ENCODE measurements at places on chromosomes 4 and X. TPM values are rescaled to one million over a fixed set of nuclear protein-coding genes. Genes with fewer than 3 reads are reported as not detected.

DNA sequence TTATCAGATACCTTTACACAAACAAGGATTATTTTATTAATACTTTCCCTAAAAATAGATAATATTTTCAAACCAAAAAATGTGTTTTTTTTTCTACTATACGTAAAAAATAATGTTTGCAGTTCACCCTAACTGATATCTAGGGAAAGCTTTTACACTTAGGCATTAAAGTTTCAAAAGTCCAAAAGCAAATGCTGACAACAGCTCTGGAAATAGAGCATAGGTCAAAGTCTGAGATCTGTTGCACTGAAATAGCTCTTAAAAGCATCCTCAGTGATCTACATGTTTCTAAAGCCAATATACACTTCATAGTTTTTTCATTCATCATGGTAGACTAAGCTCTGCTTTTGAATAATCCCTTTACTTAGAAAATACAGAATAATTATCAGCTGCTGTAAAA is 222.8 kb downstream of the TRAM1L1 start:
- no peak for DNase-seq
- no peaks in the 10 kb centered on the region for H3K27me3 ChIP-seq
- H3K27ac ChIP-seq, result no peak overlapping the region
- H3K4me1 ChIP-seq, result no peaks in the 10 kb centered on the region
- no peaks in the 10 kb centered on the region for H3K36me3 ChIP-seq

DNA sequence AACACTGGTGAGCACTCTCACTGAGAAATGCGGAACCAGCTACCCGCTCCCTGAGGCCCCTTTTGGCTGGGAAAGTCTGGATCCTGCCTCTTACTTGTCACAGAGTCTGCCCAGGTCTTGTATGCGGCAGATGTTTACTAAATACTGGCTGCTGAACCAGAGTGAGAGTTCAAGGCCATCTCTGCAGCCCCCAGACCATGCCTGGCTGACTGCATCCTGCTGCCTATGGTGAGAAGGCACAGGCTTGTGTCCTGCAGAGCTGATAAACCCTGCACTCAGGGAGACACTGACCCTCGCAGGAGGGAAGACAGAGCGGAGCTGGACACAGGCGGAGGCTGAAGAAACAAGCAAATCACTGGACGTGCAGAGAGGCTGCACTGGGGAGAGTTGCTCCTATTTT is 46.5 kb downstream of the JAKMIP1 start:
- H3K36me3 ChIP-seq, result peaks cover 11% of the 10 kb centered on the region
- H3K4me1 ChIP-seq, result peaks cover 18% of the 10 kb centered on the region
- H3K27me3 ChIP-seq, result no peaks in the 10 kb centered on the region
- no peak overlapping the region for H3K4me3 ChIP-seq

GRCh38 chr4:25402521-25402920 is 25.5 kb downstream of the ANAPC4 start:
- peaks cover 2% of the 10 kb centered on the region for H3K4me1 ChIP-seq
- H3K4me3 ChIP-seq, result no peak overlapping the region
- no peaks in the 10 kb centered on the region for H3K27me3 ChIP-seq
- peaks cover 65% of the 10 kb centered on the region for H3K36me3 ChIP-seq
- H3K27ac ChIP-seq, result no peak overlapping the region

DNA sequence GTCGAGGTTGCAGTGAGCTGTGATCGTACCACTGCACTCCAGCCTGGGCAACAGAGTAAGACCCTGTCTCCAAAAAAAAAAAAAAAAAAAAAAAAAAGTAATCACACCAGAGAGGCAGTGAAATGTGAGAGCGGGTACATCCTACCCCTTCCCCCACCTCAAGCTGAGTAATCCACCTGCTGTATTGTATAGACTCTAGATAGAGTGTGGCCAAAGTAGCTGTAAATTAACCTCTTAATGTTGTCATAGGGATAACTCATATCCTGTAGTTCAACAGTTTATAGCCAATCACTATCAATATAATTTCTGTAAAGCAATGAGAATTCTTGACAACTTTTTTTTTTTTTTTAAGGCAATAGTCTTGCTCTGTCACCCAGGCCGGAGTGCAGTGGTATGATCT is 30.8 kb downstream of the TNIP2 start:
- no peak overlapping the region for H3K4me3 ChIP-seq
- peaks cover 3% of the 10 kb centered on the region for H3K4me1 ChIP-seq
- peaks cover 16% of the 10 kb centered on the region for H3K36me3 ChIP-seq
- no peak overlapping the region for H3K27ac ChIP-seq

GRCh38 chrX:71912156-71912555 is 1.5 kb downstream of the NHSL2 start:
- no peaks in the 10 kb centered on the region for H3K4me1 ChIP-seq
- H3K36me3 ChIP-seq, result no peaks in the 10 kb centered on the region
- no peak overlapping the region for H3K4me3 ChIP-seq
- no peak for DNase-seq

- no peak for DNase-seq
- no peaks in the 10 kb centered on the region for H3K4me1 ChIP-seq
- no peak overlapping the region for H3K4me3 ChIP-seq
- H3K27ac ChIP-seq, result no peak overlapping the region
- no peaks in the 10 kb centered on the region for H3K36me3 ChIP-seq
Measured at GRCh38 chr4:88812420-88812819, 114.8 kb upstream of the NAP1L5 start.

DNA sequence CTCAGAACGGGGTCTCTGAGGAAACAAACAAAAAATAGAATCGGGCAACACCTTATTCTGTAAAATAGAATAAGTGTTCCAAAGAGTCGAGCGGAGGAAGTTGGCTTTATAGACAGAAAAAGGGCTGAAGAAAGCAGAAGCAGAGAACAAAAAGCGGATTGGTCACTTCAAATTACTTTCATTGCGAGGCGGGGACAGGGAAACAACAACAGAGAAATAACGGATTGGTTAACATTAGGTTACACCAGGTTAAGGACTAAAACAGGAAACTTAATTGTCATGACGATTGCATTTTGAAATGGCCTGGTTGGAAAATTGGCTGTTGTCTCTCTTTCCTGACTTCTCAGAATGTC is 433 bp upstream of the COQ2 start:
- H3K36me3 ChIP-seq, result peaks cover 15% of the 10 kb centered on the region
- peak; percentile 23 for DNase-seq
- peaks cover 42% of the 10 kb centered on the region for H3K4me1 ChIP-seq
- H3K27me3 ChIP-seq, result peaks cover 2% of the 10 kb centered on the region
- H3K4me3 ChIP-seq, result peak overlapping the region; percentile 90

DNA sequence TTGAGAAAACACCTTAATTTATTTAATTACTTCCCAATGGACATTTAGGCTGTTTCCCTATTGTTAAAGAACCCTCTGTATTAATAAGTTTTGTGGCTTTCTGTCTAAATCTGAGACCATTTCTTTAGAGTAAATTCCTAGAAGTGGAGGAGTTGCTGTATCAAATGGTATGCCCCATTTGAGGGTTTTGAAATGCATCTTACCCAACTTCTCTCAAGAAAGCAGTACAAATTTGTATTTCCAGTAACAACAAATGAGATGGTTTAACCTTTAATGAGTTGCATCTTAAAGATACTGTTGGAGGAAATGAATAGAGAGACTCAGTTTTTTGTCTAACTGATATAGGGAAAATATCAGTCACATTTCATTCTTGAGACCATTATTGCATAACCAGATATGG is 70.5 kb upstream of the CBLL2 start:
- no peak overlapping the region for H3K4me3 ChIP-seq
- no peaks in the 10 kb centered on the region for H3K36me3 ChIP-seq
- no peak overlapping the region for H3K27ac ChIP-seq
- no peaks in the 10 kb centered on the region for H3K4me1 ChIP-seq
- H3K27me3 ChIP-seq, result no peaks in the 10 kb centered on the region

The EDNRA gene
- total RNA-seq, result not detected

- H3K27ac ChIP-seq, result no peak overlapping the region
- H3K4me3 ChIP-seq, result no peak overlapping the region
- H3K36me3 ChIP-seq, result no peaks in the 10 kb centered on the region
- DNase-seq, result no peak
Measured at GRCh38 chr4:97720869-97721432, 422.3 kb downstream of the STPG2 start.

DNA sequence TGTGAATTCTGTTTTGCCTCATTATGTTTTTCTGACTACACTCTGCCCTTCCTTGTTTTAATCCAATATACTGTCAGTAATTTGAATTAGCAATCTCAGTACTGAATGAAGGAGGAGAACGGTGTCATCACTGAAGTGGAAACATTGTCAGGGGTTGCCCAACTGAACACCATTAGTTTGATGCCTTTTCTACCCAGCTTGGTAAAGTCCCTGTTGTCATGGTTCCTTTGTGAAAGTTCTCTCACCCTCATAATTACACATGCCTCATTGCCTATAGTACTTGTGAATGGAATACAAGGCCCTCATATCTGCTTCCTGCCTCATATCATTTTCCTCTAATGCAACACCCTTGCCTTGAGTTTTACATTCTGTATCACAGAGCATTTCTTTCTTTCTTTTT is 76.9 kb downstream of the RRAGB start:
- no peak overlapping the region for H3K4me3 ChIP-seq
- no peaks in the 10 kb centered on the region for H3K4me1 ChIP-seq
- DNase-seq, result no peak
- H3K36me3 ChIP-seq, result no peaks in the 10 kb centered on the region
- H3K27ac ChIP-seq, result no peak overlapping the region

The OPHN1 gene
- 0.21 TPM for total RNA-seq

The MYOZ2 gene
- not detected for total RNA-seq

DNA sequence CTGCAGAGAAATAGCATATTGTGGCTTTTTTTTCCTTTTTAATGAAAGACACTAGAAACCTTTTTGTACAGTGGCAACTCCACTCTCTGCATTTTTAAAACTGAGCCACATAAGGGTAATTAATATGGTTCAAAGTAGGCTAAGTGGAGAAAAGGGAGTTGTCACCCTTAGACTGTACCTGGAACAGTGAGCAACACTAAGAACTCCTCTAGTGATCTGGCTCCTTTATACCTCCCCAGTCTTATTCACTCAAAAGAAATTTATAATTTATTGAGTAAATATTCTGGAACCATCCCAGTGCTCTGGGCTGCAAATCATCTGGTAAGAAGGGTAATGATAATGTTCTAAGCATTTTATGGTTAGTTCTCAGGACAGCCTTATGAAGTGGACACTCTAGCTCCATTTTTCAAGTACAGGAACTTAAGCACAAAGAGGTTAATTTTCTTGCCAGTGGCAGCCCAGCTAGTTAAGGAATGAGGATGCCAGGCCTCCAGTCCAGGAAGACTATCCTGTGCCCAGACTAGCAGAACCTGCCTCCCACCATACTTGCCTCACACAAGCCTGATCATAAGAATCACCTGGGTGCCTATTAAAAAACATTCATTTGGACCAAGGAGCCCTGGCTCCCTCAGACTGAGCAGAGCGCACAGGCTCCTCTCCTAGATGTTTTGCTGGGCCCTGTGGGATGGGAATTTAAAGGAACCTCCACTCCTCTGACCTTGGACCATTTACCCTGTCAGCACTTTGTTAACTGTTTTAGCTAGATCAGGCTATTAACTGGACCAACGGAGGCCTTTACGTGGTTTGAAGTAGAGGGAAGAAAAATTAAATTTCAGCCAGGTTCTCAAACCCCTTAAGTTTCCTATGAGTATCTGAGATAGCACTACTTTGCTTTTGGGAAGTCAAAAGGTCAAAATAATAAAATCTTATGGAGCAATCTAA is 102.6 kb downstream of the PDE5A start:
- H3K27ac ChIP-seq, result no peak overlapping the region
- H3K4me1 ChIP-seq, result no peaks in the 10 kb centered on the region
- no peak for DNase-seq
- H3K4me3 ChIP-seq, result no peak overlapping the region
- H3K27me3 ChIP-seq, result no peaks in the 10 kb centered on the region

The MAGEC2 gene
- not detected for total RNA-seq

Measured in activated T-helper 2 cell treated with anti-CD3 and anti-CD28 coated beads, Interferon-gamma antibody, Interleukin-2, Interleukin-4, amounts not matched to agents 10 μg/mL and 5 μg/mL and 100 μg/mL, durations not matched to agents 14 hours and 24 hours and 36 hours (primary cell).